ENCODE measurements at places on chromosomes 12 and 14.

DNA sequence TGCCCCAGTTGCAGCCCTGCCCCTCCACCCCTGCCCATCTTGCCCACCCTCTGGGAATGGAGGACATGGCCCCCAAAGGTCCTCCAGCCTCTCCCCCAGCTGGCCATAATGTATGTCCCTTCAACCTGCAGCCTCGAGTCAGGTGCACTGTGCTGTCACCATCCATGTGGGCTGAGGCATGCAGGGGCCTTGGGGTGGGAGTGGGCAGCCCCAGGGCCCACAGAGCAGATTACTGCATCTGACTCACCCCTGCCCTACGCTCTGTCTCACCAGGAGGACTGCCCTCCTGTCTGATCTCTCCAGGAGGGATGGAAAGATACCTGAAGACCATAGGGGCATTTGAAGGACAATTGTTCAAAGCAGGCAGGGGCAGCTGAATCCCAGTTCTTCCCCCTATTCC, 13.3 kb downstream of the SYNDIG1L start:
- DNase-seq = no peak

DNA sequence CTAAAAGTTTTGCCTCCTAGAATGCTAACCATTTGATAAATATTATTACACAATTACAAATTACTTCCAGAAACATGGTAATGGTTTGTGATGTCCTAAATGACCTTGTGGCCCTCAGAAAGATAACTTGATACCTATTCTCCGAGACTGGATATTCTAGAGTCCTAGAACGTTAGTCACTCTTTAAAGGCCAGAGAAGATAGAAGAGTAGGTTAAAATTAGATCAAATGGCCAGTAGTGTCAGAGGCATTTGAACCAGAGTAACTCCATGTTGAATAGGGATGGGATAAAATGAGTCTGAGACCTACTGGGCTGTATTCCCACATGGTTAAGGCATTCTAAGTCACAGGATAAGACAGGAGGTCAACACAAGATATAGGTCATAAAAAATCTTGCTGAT, 96.6 kb upstream of the ADAMTS20 start:
- no peak for DNase-seq

DNA sequence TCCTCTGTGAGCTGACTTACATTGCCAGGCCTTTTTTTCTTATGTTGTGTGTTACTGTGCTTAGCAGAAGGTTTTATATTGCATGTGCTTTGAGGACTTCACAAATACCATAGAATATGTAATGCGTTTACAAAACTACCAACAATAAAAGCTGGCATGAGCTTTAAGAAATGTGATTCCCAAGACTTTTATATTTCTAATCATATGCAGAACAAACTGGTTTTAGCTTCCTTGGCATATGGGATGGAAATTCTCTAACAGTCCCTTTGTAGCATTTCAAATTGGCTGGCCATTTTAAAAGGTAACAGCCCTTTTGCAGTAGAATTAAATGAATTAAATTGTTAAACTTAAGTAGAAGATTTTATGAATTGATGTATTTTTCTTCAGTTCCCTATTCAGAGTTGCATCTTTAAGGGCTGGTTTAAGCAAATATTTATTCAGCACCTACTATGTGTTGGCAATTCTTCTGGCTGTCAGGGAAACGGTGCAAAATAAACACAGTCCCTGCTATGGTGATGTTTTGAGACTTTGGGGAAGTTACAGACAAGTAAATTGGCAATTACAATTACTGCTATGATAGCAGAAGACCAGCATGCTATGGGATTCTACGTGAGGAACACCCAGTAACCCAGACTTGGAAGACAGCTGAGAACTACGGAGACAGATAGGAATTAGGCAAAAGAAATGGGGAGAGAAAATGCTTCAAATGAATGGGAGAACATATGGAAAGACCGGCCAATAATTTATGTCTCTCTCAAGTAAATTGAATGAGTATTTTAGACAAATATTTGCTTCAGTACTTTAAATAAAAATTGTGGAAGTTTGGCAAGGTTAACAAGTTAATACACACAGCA, 446.4 kb downstream of the EGLN3 start:
- DNase-seq = no peak

GRCh38 chr12:966724-967123, 17.2 kb upstream of the RAD52 start:
- no peak for DNase-seq
